Effector memory CD4-positive, alpha-beta T cell (primary cell): ENCODE measurements at places on chromosomes 11 and 22.

- no peaks in the 10 kb centered on the region for H3K36me3 ChIP-seq
- no peak overlapping the region for H3K27ac ChIP-seq
- H3K27me3 ChIP-seq, result no peaks in the 10 kb centered on the region
- no peaks in the 10 kb centered on the region for H3K4me1 ChIP-seq
- no peak for DNase-seq
These were observed 110.0 kb downstream of the FBXO7 start for GRCh38 chr22:32584650-32585049.

GRCh38 chr11:82527081-82527584 lies 206.5 kb downstream of the FAM181B start:
- H3K36me3 ChIP-seq, result no peaks in the 10 kb centered on the region
- no peak overlapping the region for H3K4me3 ChIP-seq
- no peaks in the 10 kb centered on the region for H3K27me3 ChIP-seq
- no peak for DNase-seq
- no peak overlapping the region for H3K27ac ChIP-seq
- no peaks in the 10 kb centered on the region for H3K4me1 ChIP-seq

- H3K4me3 ChIP-seq, result no peak overlapping the region
- H3K27ac ChIP-seq, result no peak overlapping the region
- H3K36me3 ChIP-seq, result no peaks in the 10 kb centered on the region
- DNase-seq, result no peak
These were observed 116.7 kb upstream of the TIMP3 start for GRCh38 chr22:32684822-32685187.

DNA sequence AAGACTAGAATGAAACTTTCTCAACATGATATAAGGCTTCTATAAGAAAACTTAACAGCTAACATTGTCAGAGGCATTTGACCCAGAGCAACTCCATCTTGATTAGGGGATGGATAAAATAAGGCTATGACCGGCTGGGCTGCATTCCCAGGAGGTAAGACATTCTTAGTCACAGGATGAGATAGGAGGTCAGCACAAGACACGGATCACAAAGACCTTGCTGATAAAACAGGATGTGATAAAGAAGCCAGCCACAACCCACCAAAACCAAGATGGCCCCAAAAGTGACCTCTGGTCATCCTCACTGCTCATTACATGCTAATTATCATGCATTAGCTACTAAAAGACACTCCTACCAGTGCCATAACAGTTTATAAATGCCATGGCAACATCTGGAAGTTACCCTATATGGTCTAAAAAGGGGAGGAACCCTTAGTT lies 135.2 kb downstream of the TTC28 start:
- H3K27me3 ChIP-seq, result no peaks in the 10 kb centered on the region
- no peak overlapping the region for H3K27ac ChIP-seq
- H3K36me3 ChIP-seq, result no peaks in the 10 kb centered on the region
- no peak overlapping the region for H3K4me3 ChIP-seq
- H3K4me1 ChIP-seq, result no peaks in the 10 kb centered on the region
